ENCODE measurements at places on chromosomes 6 and 20. TPM values are rescaled to one million over a fixed set of nuclear protein-coding genes. Genes with fewer than 3 reads are reported as not detected.

The EPB41L1 gene
- polyA plus RNA-seq, result 20.7 TPM

GRCh38 chr6:46921059-46921458 lies 679 bp downstream of the ADGRF5 start:
- no peak overlapping the region for H3K4me3 ChIP-seq
- no peaks in the 10 kb centered on the region for H3K36me3 ChIP-seq
- H3K27ac ChIP-seq, result no peak overlapping the region
- no peak for DNase-seq

The NOTCH4 gene
- 2.8 TPM for polyA plus RNA-seq

The TNFRSF6B gene
- 8.2 TPM for polyA plus RNA-seq

The MKKS gene
- polyA plus RNA-seq, result 10.1 TPM

DNA sequence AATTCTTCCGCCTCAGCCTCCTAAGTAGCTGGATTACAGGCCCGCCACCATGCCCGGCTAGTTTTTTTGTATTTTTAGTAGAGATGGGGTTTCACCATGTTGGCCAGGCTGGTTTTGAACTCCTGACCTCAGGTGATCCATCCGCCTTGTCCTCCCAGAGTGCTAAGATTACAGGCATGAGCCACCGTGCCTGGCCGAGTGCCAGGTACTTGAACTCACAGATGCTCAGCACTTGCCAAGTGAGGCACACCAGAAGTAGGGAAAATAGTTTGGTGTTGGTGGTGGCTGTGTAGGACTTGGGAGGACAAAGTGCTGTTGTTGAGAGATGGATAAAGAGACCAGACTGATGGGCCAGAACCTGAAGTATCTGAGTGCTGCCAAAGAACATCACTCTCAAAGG lies 40.0 kb upstream of the MBOAT1 start:
- no peaks in the 10 kb centered on the region for H3K4me1 ChIP-seq
- no peak overlapping the region for H3K27ac ChIP-seq
- no peaks in the 10 kb centered on the region for H3K27me3 ChIP-seq
- no peaks in the 10 kb centered on the region for H3K36me3 ChIP-seq

DNA sequence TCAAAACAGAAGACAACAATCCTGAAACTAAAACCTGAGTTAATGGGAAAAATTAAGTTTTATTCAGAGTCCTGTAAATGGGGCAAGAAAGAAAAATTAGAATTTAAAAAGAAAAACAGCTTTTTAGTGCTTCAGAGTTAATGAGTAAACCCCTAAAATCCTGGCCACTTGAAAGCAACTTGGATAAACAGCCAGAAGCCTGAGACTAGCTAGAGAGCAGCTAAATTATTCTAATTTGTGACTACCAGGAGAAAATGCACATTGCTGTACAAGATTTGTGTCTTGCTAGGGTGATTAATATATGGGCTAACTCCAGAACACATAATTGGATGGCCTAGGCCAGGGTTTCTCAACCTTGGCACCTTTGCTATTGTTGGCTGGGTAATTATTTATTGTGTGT lies 62.4 kb upstream of the ARG1 start:
- no peak for DNase-seq
- H3K4me3 ChIP-seq, result no peak overlapping the region
- no peaks in the 10 kb centered on the region for H3K4me1 ChIP-seq
- H3K27me3 ChIP-seq, result 0 out of 2 replicates have a peak, but pooled peaks cover 10% of the 10 kb centered on the region
- H3K36me3 ChIP-seq, result no peaks in the 10 kb centered on the region

The HTR1E gene
- 0.02 TPM for polyA plus RNA-seq

DNA sequence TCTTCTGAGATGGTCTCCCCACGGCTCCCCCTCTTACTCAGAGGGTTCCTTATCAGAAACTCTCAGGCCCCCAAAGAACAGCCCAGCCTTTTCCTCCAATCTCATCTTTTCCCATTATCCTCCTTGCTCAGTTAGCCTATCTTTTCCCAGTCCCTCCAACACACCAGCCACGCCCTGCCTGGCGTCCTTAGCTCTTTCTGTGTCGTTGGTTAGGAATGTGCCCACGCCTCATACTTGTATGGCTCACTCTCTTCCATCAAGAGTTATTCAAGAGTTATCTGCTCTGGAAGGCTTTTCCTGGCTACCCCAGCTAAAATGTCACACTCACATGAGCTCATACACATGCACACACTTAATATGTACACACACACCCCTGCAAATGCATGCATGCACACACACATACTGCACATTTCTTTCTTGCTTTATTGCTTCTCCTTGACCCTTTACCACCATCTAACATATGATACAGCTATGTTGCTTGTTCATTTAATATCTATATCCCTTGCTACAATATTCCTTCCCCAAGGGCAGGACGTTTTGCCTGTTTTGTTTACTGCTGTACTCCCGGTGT lies 37.6 kb downstream of the SLC2A10 start:
- no peak overlapping the region for H3K27ac ChIP-seq
- H3K4me1 ChIP-seq, result no peaks in the 10 kb centered on the region
- DNase-seq, result no peak

All from SK-N-SH (cell line).